T-helper 17 cell (primary cell): ENCODE measurements at places on chromosomes 2 and 18.

DNA sequence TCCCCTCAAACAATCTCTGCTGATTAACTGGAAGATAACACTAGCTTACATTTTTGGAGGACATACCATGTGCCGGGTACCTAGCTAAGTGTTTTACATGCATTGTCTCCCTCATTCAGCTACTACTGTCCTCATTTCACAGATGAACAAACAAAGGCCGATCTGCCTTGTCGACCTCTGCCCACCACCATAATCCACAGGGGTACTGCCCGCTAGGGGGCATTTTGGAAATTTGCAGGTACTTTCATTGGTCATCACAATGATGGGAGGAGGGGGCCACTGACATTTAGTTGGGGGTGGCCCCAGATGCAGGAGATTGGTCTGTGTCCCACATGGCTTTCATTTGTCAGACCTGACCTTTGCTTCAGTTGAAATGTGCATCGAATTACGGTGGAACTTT lies 3.9 kb upstream of the TMEM163 start:
- H3K27ac ChIP-seq, result no peak overlapping the region
- H3K36me3 ChIP-seq, result peaks cover 7% of the 10 kb centered on the region
- peaks cover 61% of the 10 kb centered on the region for H3K27me3 ChIP-seq
- H3K4me1 ChIP-seq, result peaks cover 7% of the 10 kb centered on the region

DNA sequence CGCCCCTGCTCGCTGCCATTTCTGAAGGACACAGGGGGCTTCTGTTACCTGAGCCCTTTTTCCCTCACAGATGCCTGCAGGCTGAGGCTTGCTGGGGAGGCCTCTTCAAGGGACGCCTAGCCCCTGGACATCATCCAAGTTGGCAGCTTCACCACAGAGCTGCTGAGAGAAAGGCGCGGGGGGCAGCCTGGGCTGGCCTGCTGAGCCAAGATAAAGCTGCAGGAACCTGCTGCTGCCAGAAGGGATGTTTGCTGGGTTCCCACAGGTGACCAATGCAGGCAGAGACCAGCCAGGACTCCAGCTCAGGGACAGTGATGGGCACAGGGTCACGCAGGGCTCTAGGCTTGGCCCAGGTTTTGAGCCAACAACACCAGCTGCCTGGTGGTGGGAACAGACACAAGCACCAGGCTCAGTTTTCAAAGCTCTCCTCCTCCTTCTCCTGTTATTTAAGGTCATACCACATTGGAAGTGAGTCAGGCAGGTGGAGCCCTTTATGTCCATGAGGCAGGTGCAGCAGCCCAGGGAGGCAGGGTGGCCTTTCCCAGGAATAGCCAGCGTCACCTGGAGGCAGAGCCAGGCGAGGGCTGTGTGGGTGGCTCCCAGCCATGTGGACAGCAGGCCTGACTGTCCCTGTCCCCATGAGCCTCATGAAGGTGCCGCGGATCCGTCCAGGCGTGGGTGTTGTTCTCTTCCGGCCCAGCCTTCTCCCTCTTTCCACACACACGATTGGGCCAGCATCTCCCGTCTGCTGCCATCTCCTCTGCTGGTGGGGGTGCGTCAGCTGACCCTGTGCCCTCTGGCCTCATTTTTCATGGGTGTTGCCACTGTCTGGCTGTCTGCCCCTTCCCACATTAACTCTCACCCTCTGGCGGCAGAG lies 515.5 kb upstream of the MYT1L start:
- DNase-seq, result no peak
- H3K4me1 ChIP-seq, result no peaks in the 10 kb centered on the region
- no peaks in the 10 kb centered on the region for H3K36me3 ChIP-seq
- H3K27me3 ChIP-seq, result no peaks in the 10 kb centered on the region
- H3K27ac ChIP-seq, result no peak overlapping the region
- no peak overlapping the region for H3K4me3 ChIP-seq

DNA sequence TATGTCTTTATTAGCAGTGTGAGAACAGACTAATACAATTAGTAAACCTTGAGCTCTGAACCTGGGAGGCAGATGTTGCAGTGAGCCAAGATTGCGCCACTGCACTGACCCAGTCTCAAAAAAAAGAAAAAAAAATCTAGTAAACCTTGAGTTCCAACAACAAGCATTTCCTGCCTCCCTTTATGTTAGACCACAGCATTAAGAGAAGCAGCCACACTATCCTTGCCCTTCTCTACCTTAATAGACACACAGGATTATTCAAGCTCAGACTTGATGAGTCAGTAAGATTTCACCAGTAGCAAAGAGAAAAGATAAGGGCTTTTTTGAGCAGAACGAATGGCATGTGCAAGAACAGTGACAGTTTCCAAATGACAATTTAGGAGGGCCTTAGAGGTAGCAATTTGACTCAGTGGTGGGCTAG lies 18.0 kb upstream of the GLS start:
- H3K36me3 ChIP-seq, result peaks cover 15% of the 10 kb centered on the region
- no peak overlapping the region for H3K27ac ChIP-seq
- H3K4me3 ChIP-seq, result no peak overlapping the region
- peaks cover 14% of the 10 kb centered on the region for H3K4me1 ChIP-seq
- H3K27me3 ChIP-seq, result no peaks in the 10 kb centered on the region

- no peak overlapping the region for H3K27ac ChIP-seq
- H3K27me3 ChIP-seq, result peaks cover 16% of the 10 kb centered on the region
- H3K4me1 ChIP-seq, result no peaks in the 10 kb centered on the region
- no peak overlapping the region for H3K4me3 ChIP-seq
- DNase-seq, result no peak
Observed at GRCh38 chr2:225590932-225591331, 191.4 kb downstream of the NYAP2 start.

- H3K27me3 ChIP-seq, result no peaks in the 10 kb centered on the region
- H3K4me1 ChIP-seq, result peaks cover 9% of the 10 kb centered on the region
- no peak overlapping the region for H3K4me3 ChIP-seq
- no peak for DNase-seq
Observed at GRCh38 chr2:70479816-70480215, 73.8 kb downstream of the TGFA start.

- no peaks in the 10 kb centered on the region for H3K4me1 ChIP-seq
- no peak overlapping the region for H3K4me3 ChIP-seq
- peaks cover 5% of the 10 kb centered on the region for H3K27me3 ChIP-seq
- no peak overlapping the region for H3K27ac ChIP-seq
- H3K36me3 ChIP-seq, result no peaks in the 10 kb centered on the region
- no peak for DNase-seq
Observed at GRCh38 chr2:31805688-31806087, 205.1 kb downstream of the MEMO1 start.

GRCh38 chr2:216989340-216990129 lies 129.7 kb upstream of the TNP1 start:
- no peak for DNase-seq
- no peaks in the 10 kb centered on the region for H3K4me1 ChIP-seq
- peaks cover 9% of the 10 kb centered on the region for H3K27me3 ChIP-seq
- H3K27ac ChIP-seq, result no peak overlapping the region
- no peaks in the 10 kb centered on the region for H3K36me3 ChIP-seq

DNA sequence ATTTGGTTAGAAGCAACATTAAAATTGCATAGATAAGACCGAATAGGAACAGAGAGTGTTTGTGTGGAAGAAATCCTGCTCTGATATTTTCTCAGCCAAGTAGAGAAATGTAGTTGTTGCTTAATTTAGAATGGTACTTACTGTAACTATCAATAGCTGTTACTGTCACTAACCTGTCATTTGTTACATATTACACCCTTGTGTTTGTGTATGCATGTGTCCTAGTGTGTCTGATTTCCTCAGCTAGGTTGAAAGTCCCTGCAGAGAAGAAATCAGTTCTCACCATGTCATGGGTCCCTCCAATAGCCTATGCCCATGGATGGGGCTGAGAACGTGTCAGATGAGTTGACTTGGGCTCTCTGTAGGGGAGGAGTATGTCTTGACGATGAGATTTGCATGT lies 94.4 kb downstream of the SPTBN1 start:
- no peak for DNase-seq
- no peaks in the 10 kb centered on the region for H3K27me3 ChIP-seq
- no peak overlapping the region for H3K4me3 ChIP-seq
- peaks cover 14% of the 10 kb centered on the region for H3K4me1 ChIP-seq
- H3K36me3 ChIP-seq, result peaks cover 5% of the 10 kb centered on the region

GRCh38 chr2:36664696-36665076 lies 31.8 kb upstream of the VIT start:
- no peak for DNase-seq
- H3K4me3 ChIP-seq, result no peak overlapping the region
- no peaks in the 10 kb centered on the region for H3K4me1 ChIP-seq
- peaks cover 25% of the 10 kb centered on the region for H3K27me3 ChIP-seq
- H3K36me3 ChIP-seq, result peaks cover 2% of the 10 kb centered on the region

- no peak overlapping the region for H3K4me3 ChIP-seq
- H3K4me1 ChIP-seq, result no peaks in the 10 kb centered on the region
- DNase-seq, result no peak
- H3K27ac ChIP-seq, result no peak overlapping the region
Observed at GRCh38 chr2:51953931-51954330, 922.0 kb upstream of the NRXN1 start.

- no peak for DNase-seq
- no peaks in the 10 kb centered on the region for H3K27me3 ChIP-seq
- H3K36me3 ChIP-seq, result peaks cover 2% of the 10 kb centered on the region
- H3K4me1 ChIP-seq, result peaks cover 70% of the 10 kb centered on the region
- H3K27ac ChIP-seq, result peak overlapping the region; percentile 91
- peak overlapping the region; percentile 79 for H3K4me3 ChIP-seq
Observed at GRCh38 chr2:134232868-134233727, 20.8 kb upstream of the MGAT5 start.

- no peak overlapping the region for H3K4me3 ChIP-seq
- H3K36me3 ChIP-seq, result no peaks in the 10 kb centered on the region
- H3K27ac ChIP-seq, result no peak overlapping the region
- no peak for DNase-seq
- H3K27me3 ChIP-seq, result peaks cover 55% of the 10 kb centered on the region
- H3K4me1 ChIP-seq, result no peaks in the 10 kb centered on the region
Observed at GRCh38 chr2:71896385-71897136, 251.1 kb downstream of the CYP26B1 start.

DNA sequence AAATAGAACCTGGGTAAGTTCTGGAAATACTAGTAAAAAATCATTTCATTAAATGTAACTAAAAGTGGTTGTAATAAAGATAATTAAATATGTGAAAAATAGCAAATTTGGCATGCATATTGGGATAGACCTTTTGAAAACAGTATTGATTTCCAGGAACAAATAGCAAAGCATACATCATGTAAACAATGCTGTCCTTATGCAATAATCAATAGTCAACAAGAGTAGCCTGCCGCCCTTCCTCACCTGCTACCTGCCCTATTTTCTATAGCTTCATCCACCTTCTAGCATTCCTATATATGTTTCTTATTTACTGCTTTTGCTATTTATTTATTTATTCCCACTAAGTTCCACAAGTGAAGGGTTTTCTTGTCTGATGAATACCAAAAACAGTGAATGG lies 35.1 kb upstream of the KYNU start:
- H3K27me3 ChIP-seq, result no peaks in the 10 kb centered on the region
- DNase-seq, result no peak
- H3K4me1 ChIP-seq, result no peaks in the 10 kb centered on the region
- no peak overlapping the region for H3K27ac ChIP-seq

GRCh38 chr18:3286159-3286558 lies 24.2 kb downstream of the MYL12B start:
- DNase-seq, result no peak
- H3K27ac ChIP-seq, result no peak overlapping the region
- H3K4me1 ChIP-seq, result peaks cover 3% of the 10 kb centered on the region
- H3K36me3 ChIP-seq, result no peaks in the 10 kb centered on the region
- peaks cover 11% of the 10 kb centered on the region for H3K27me3 ChIP-seq
- H3K4me3 ChIP-seq, result no peak overlapping the region

DNA sequence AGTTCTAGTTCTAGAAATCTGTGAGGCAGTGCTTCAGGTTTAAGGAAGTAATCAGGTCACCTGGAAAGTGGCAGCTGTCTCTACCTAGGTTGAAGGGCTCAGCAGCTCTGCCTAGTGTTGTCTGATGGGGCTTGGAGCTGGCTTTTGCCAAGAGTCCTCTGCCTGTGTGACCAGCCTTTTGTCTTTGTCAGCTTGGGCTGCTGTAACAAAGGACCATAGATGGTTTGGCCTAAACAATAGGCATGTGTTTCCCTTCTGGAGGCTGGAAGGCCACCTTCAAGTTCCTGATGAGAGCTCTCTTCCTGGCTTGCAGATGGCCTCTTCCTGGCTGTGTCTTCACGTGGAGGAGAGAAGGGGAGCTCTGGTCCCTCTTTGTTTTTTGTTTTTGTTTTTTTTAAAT lies 13.3 kb downstream of the UBE2F start:
- peak overlapping the region; percentile 78 for H3K27ac ChIP-seq
- no peak for DNase-seq
- no peaks in the 10 kb centered on the region for H3K27me3 ChIP-seq
- H3K4me1 ChIP-seq, result peaks cover 49% of the 10 kb centered on the region
- H3K4me3 ChIP-seq, result no peak overlapping the region

- DNase-seq, result no peak
- no peak overlapping the region for H3K4me3 ChIP-seq
- H3K27ac ChIP-seq, result no peak overlapping the region
- H3K27me3 ChIP-seq, result peaks cover 32% of the 10 kb centered on the region
- H3K36me3 ChIP-seq, result no peaks in the 10 kb centered on the region
- H3K4me1 ChIP-seq, result no peaks in the 10 kb centered on the region
Observed at GRCh38 chr2:196586511-196586991, 53.0 kb upstream of the CCDC150 start.

DNA sequence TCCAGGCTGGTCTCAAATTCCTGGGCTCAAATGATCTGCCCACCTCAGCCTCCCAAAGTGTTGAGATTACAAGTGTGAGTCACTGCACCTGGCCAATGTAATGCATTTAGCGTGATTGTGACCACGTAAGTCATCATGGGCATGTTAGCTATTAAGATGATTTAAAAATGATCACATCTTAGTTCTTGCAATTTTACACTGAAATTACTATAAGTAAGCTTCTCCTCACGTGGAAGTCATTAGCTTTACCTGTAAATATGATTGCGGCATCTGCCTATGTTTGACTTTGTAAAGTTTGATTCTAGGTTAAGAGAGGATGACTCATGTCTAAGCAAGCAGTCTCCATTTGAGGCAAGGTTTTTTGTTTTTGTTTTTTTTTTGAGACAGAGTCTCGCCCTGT lies 85.5 kb downstream of the PMAIP1 start:
- H3K27me3 ChIP-seq, result peaks cover 33% of the 10 kb centered on the region
- H3K27ac ChIP-seq, result no peak overlapping the region
- H3K36me3 ChIP-seq, result no peaks in the 10 kb centered on the region
- no peak overlapping the region for H3K4me3 ChIP-seq
